A673 (cell line): ENCODE measurements at places on chromosomes 3 and 15.

- H3K4me3 ChIP-seq: no peak overlapping the region
- H3K4me1 ChIP-seq: no peaks in the 10 kb centered on the region
- peaks cover 8% of the 10 kb centered on the region for H3K27me3 ChIP-seq
- no peak overlapping the region for H3K27ac ChIP-seq
- no peak for DNase-seq
- H3K36me3 ChIP-seq: no peaks in the 10 kb centered on the region
Observed at GRCh38 chr3:55144015-55144673, 216.3 kb upstream of the LRTM1 start.

GRCh38 chr3:39432342-39432741 lies 25.8 kb downstream of the RPSA start:
- no peak for DNase-seq
- no peaks in the 10 kb centered on the region for H3K36me3 ChIP-seq
- no peak overlapping the region for H3K27ac ChIP-seq
- H3K27me3 ChIP-seq: no peaks in the 10 kb centered on the region
- no peaks in the 10 kb centered on the region for H3K4me1 ChIP-seq

DNA sequence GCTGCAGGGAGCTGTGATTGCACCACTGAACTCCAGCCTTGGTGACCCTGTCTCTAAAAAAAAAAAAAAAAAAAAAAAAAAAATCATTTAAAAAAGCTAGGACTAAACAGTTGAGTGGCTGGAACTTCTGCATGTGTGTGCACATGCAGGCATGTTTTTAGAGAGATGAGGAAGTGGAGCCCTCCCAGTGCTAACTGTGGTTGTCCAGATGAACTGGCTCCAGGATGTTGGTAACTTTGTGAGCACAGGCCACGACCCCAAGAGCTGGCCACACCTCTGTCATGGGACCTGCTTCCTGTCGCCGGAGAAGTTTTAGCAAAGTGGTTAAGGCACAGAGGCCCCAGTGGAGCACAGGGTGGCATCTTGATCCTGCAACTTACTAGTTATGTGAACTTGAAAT lies 27.0 kb downstream of the CHCHD6 start:
- no peaks in the 10 kb centered on the region for H3K27me3 ChIP-seq
- H3K36me3 ChIP-seq: peaks cover 4% of the 10 kb centered on the region
- no peaks in the 10 kb centered on the region for H3K4me1 ChIP-seq
- no peak overlapping the region for H3K4me3 ChIP-seq
- H3K27ac ChIP-seq: no peak overlapping the region

GRCh38 chr3:194782698-194783404 lies 97.2 kb downstream of the FAM43A start:
- no peak for DNase-seq

- H3K4me1 ChIP-seq: no peaks in the 10 kb centered on the region
- H3K27me3 ChIP-seq: peaks cover 10% of the 10 kb centered on the region
- no peak for DNase-seq
- no peak overlapping the region for H3K4me3 ChIP-seq
- no peaks in the 10 kb centered on the region for H3K36me3 ChIP-seq
Observed at GRCh38 chr15:92323525-92323924, 70.2 kb upstream of the ST8SIA2 start.
